NCI-H774 (cell line): ENCODE measurements at places on chromosomes 5 and 9.

GRCh38 chr5:175381130-175381529 lies 62.9 kb downstream of the DRD1 start:
- no peak for DNase-seq

DNA sequence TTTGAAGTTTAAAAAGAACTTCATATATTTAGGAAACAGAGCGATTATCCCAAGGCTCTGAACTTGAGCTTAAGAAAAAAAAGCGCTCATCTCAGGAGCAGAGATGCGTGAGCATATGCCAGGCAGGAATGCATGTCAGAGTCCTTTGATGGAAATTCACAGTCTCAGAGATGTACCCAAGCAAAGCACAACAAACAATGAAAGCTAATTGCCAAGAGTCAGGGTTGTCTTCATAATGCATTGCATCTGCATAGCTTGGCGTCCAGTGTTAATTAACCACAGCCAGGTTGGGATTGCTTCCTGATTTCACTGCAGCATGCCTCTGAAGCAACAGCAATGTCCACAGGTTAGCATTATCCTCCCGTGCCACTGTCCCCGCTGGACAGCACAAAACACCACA lies 907.0 kb upstream of the DMAC1 start:
- no peak for DNase-seq

DNA sequence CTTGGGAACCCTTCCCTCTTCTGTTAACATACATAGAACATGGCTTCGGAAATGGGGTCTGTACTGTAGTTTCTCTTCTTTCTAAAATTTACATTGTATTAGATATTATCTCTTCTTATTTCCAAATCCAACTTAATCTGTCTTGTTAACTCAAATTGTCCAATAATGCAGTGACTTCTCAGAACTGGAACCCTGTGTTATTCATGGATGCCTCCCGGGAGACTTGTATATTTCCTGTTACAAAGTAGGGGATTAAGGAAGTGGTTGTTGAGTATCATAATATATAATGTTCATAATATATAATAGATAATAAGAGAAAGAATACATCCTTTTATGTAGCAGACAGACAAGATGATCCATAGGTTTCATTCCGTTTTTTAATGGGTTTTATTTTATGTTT lies 128.4 kb downstream of the ZSWIM6 start:
- DNase-seq: no peak

GRCh38 chr5:124627815-124628595 lies 118.4 kb downstream of the ZNF608 start:
- no peak for DNase-seq

DNA sequence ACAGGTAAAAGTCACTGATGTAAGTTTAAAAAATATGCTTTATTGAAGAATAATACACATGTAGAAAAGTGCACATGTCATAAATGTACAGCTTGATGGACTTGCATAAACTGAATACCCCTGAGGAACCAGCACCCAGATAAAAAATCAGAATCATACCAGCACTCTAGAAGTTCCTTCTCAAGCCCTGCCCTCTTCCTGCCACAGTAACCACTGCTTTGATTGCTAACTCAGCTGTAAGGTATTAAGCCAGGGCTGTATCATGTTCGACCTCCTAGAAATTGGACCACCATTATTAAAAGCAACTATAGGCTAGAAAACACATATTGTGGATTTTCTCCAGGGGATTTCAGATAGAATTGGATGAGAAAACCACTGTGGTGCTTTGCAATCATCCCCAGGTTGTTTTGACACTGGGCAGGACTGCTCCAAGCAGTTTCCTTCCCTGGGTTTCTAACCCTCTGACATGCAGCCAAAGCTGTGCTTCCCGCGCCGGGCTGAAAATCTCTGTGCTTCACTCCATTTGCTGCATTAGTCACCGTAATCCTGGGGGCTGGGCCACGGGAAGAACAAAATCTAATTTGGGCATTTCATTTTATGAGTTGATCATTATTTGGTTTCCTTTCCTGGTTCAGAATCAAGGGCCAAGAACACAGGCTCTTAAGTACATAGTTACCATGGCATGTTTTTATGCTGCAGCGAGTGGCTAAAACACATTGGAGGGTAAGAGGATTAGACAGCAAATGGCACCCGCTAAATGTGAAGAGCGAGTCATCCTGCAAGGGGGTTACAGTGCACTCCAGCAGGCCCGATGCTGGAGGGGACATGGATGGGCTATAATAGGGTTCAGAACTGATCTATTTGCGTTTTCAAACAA lies 139.4 kb upstream of the IL12B start:
- peak; percentile 29 for DNase-seq

DNA sequence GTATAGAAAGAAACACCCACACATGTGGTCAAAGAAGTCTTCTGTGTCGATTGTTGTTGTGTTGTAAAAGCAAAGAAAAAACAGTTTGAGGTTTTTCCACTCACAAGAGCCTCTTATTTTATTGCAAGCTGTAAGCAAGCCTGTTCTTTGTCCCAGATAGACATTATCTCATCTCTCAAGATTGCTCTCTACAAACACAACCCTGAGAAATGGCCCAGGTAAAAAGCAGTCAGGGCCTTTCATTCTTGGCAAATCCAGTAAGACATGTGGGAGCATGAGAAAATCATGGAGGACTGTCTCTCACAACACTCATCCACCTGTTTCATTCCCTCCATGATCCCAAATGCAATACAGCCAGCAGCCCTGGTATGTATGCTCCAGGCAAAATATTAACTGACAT lies 286.6 kb upstream of the POU5F2 start:
- no peak for DNase-seq

DNA sequence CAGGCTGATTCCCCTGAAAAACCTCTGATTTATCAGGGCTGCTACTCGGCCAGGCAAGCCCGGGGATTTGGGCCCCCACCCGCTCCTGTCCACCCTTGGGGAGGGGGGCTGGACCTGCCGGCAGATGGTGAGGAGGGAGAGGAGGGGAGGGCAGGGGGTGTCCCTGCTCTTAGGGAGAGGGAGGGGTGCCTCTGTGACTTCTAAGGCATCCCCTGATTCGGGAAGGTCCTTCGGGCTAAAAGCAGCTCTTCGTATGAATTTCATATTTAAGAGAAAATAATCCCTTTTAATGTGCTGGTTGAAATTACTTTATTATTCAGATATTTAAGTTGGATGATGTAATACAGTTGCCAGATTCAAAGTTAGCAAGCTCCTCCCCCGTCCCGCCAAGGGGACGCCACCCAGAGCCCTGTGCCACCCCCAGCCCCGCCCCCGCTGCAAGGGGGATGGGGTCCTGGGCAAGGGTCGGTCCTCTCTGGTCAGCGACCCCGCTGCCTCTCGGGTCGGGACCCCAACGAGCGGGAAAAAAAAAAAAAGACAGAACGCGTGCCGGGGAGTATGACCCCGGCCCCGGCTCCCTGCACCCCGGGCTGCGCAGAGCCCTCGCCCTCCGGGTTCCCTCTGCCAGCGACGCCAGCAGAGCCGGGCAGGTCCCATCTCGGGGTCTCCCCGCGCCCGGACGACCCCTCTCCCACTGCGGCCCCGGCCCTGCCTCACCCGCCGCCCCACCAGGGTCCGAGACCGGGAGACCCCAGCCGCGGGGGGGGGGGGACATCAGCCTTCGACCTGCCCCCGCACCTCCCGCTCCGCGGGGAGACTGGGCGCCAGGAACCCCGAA lies 12.4 kb downstream of the LHX3 start:
- no peak for DNase-seq
